ENCODE measurements at places on chromosomes 13 and 19. TPM values are rescaled to one million over a fixed set of nuclear protein-coding genes. Genes with fewer than 3 reads are reported as not detected.

The RDH8 gene
- not detected for polyA plus RNA-seq

The BRCA2 gene
- 0.11 TPM for polyA plus RNA-seq

The OR7C1 gene
- polyA plus RNA-seq = not detected

The FNDC3A gene
- polyA plus RNA-seq = 83.3 TPM

The TEX101 gene
- not detected for polyA plus RNA-seq

The KIR3DL2 gene
- polyA plus RNA-seq = not detected

The NKPD1 gene
- polyA plus RNA-seq = 2.8 TPM

The NCR1 gene
- polyA plus RNA-seq = not detected

All from neural cell (in vitro differentiated cells).